ENCODE measurements at places on chromosomes 11 and 22.

DNA sequence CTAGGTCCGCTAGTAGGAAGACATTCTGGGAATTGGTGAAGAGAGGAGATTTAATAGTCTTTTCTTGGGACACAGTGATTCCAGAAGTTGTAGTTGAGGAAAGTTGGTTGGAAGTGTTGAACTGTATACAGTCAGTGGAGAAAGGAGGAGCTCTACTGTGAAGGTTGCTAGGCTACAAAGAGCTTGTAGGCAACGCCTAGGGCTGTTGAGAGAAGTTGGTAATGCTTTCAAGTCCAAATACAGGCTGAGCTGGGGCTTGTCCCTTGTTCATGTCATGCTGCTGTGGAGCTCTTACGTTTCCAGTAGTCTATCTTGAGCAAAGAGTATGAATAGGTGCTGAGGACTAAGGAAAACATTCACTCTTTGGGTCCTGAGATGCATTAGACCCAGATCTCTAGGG, 1.1 kb downstream of the TBCEL start:
- no peak for DNase-seq

DNA sequence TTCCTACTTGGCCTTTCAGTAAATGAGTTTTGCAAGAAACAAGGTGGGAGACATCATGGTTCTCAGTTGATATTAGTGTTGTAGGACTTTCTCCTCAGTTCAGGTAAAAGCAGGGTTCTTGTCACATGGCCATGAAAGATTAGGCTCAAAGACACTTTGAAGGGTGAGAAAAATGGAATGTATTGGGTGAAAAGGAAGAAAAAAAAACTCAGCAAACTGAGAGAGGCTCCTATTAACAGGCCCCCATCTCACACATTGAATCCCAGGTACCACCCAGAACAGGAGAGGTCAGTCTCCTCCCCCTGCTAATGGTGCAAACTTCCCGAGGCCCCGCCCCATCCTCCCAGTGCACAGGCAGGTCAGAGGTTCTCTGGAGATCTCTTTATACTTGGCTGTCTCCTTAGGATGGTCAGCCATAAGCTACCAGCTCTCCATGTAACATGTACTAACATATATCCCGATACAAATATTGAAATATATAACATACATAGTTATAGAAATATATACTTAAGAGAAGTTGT, 62.2 kb downstream of the MICAL2 start:
- no peak for DNase-seq

- no peak for DNase-seq
Measured at GRCh38 chr11:12108875-12109453, 1.4 kb upstream of the MICAL2 start.

GRCh38 chr11:35619855-35620640, 1.8 kb downstream of the FJX1 start:
- DNase-seq: no peak

GRCh38 chr11:111939836-111940604, 2.9 kb downstream of the DIXDC1 start:
- no peak for DNase-seq

- DNase-seq: no peak
Measured at GRCh38 chr11:40885250-40885954, 574.0 kb downstream of the LRRC4C start.

GRCh38 chr11:130600616-130601015, 152.2 kb downstream of the ADAMTS15 start:
- DNase-seq: no peak

DNA sequence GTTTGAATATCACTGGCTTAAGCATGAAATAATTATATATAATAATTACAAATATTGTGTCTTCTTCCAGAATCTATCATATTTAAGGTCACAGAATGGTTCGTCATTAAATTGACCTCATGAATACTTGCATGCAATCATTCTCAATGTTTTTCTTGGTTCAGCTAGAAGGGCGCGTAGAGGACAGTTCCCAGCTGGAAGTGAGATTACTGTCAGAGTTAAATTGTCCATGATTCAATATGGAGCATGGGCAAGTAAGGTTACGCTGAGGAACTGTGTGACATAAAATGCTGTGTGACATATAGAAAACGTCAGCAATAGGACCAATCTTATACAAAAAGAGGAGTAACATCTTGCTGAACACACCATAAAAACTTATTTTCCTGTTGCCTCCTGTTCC, 2423.5 kb upstream of the RAG2 start:
- DNase-seq: no peak

DNA sequence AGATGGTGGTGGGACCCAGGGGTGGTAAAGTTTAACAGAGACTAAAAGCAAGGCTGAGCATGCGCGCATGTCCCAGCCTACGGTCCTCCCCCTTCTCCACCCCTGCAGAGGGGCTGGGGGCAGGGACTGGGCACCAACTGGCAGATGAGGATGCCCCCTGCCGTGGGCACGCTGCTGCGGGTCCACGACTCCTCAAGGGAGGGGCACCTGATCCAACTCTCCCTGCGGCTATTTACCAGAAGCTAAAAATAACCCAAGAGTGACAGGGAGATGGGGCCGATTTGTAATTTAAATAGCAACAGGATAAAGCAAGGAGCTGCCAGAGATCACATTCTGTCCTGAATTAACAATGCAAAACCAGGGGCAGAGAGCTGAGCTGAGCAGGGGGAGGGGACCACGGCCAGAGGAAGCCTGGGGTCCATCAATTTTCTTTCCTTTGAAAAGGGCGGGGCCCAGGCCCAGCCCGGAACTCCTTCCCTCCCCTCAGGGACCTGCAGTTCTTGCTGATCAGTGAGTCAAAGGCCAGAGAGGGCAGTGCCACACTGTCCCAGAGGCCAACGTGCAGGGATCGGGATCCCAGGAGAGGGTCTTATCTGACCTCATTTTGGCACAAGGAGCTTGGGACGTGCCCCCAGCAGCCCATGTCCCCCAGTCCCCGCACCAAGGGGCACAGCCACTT, 8.1 kb upstream of the DGKZ start:
- DNase-seq: no peak

GRCh38 chr11:43366677-43367076, 8.0 kb downstream of the TTC17 start:
- DNase-seq: no peak

GRCh38 chr11:20444535-20444934, 57.0 kb downstream of the PRMT3 start:
- DNase-seq: no peak

DNA sequence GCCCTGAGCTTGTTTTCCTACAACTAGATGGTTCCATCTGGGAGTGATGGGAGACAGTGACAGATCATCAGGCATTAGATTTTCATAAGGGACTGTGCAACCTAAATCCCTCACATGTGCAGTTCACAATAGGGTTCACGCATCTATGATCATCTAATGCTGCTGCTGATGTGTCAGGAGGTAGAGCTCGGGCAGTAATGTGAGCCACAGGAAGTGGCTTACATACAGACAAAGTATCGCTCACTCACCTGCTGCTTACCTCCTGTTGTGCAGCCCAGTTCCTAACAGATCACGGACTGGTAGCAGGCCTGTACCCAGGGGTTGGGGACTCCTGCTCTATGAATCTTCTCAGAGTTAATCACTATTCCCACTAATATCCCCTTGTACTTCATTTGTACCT, 12.4 kb downstream of the AAMDC start:
- DNase-seq: no peak

GRCh38 chr11:1762537-1763302, 1.0 kb downstream of the CTSD start:
- no peak for DNase-seq

DNA sequence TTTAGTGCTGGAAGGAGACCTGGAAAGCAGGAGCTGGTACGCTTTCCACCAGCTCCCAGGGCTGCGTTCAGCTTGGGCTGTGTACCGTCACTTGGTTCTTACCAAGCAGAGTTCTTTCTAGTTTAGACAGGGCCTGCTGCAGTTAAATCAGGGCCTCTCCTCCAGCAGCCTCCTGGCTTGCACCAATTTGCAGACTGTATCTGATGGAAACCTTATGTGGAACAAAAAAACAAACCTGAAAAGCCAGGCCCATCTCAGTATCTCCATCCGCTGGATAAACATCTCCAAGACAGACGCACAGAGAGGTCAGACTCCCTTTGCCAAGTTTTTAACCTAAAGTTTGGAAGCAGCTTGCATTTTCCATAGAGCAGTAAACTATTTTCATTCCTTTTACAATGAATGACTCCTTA, 288.6 kb upstream of the SORL1-AS1 start:
- no peak for DNase-seq

DNA sequence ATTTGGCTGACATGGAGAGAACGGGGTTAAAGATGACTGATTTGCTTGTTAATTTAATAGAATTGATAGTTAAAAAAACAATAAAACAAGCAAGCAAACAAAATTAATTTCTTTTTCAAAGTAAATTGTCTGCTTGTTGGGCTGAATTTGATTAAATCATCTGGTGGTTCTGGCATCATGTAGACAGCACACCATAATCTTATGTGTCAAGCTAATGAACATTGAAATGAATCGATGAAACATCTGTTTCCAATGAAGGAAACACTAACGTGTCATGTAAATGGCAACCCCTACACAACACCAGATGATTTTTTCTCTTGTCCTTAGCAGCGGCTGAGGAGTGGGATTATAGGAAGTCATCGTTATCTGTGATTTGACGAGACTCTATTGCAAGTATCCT, 399.6 kb upstream of the RAG2 start:
- no peak for DNase-seq

- DNase-seq: no peak
Measured at GRCh38 chr11:15882876-15883454, 473.4 kb downstream of the SOX6 start.

DNA sequence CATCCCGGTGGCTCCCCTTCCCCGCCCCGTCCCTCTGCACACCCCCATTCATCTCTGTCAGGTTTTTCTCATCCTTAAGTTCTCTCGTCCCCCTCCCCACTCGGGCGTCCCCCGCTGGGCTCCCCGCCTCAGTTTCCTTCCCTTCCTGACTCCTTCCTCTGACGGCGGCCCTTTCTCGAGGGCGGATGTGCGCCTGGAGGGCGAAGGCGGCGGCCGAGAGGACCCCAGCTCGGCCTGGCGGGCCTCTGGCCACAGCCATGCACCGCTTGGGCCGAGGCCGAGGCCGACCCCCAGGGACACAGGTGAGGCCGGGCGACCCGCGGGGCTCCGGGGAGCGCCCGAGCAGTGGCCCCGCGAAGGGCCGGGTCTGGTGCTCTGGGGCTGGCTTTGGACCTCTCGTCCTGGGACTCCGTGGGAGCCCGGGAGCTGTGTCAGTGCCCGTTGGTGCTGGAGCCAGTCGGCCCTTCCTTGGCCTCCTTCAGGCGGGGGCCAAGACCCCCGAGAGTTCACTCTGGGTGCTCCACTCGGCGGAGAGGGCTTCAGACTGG, 2.9 kb downstream of the PHLDB1 start:
- DNase-seq: no peak

GRCh38 chr11:66592457-66593302, at the start of the genes CCDC87 and CCS:
TSS of gene CCDC87 (minus strand) at chr11:66593063. CDS start at chr11:66593015, 48 bp downstream.
TSS of gene CCS (plus strand) at chr11:66593185. CDS start at chr11:66593262, 77 bp downstream.
- peak; percentile 97 for DNase-seq

DNA sequence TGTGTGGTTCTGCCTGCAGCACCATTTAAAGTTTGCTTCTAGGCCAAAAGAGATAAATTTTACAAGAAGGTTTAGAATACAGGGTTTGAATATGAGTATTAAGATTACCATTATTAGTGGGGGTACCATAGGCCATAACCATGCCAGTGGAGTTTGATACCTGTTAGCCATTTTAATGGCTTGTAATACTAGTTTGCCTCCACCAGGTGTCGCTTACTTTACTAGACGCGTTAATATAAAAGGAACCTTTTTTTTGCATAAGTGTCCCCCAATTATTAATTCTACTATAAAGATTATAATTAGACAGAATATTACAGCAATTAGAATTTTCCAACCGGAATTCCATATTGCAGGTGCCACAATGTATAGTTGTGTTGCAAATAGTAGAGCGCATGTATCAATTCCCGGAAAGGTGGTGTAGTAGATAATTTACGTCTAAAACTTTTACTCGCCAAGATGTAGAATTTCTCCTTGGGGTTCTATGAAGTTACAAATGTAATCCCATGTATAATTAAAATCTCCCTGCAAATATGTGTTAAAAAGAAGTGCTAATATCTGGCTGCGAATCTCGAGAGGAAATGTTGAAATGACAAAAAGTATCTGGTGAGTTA, 16.1 kb downstream of the MS4A6E start:
- no peak for DNase-seq

DNA sequence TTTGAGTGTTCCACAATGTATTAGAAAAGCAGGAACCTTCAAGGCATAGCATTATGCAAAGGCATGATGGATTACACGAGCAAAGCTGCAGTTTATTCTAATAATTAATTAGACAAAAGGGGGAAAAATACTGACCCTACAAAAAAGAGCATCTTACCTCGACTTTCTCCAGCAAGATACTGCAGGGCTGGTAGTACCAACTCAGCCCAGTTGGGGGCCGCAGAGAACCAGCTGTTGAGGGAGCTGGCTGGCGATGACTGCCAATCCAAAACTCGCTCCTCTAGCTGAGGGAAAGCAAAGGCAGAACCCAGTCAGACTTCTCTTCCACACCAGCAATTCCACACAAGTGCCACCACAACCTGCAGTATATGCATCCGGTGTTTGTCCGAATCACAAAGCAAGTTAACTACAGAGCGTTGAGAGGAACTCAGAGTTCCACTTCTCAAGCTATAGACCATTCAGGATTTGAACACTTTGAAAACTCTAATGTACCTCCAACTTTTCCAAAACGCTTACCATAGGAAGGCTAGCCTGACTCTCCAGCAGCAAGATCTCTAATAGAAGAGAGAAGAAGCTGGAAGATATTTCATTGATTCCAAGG, 13.7 kb downstream of the NFRKB start:
- DNase-seq: peak; percentile 42

DNA sequence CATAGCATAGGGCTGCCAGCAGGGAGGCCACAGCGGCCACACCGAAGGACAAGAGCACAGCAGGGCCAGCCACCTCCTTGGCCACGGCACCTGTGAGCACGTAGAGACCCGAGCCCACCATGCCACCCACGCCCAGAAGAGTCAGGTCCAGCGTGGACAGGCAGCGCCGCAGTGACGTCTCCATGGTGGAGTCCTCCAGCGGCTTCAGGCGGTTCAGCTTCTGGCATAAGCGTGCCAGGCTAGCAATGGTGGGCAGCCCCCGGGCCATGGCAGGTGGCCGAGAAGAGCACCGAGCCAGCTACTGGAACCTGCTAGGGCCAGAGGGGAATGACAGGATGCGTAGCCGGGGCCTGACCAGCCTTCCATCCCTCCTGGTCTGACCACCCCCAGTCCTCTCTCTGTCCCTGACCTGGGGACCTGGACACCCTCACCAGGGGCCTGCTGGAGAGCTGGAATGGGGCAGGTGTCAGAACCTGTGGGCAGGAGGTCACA, 770 bp downstream of the SLC7A4 start:
- no peak for DNase-seq

DNA sequence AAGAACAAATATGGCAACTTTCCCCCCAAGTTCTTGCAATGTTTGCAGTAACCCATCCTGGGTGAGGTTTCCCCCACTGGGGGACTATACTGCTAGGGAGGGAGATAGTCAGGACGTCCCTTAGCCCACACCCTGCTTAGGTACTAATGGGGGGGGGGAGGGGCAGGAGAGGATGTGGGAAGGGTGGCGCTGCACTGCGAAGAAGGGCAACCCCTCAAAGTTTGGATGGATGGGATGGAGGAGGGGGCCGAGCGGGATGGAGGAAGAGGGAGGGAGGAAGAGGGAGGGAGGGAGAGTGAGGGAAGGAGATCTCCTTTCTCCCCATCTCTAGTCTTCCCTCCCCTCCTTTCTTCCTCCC, 100.6 kb upstream of the HSD17B12 start:
- no peak for DNase-seq
